ENCODE measurements at places on chromosomes 3 and 15.

DNA sequence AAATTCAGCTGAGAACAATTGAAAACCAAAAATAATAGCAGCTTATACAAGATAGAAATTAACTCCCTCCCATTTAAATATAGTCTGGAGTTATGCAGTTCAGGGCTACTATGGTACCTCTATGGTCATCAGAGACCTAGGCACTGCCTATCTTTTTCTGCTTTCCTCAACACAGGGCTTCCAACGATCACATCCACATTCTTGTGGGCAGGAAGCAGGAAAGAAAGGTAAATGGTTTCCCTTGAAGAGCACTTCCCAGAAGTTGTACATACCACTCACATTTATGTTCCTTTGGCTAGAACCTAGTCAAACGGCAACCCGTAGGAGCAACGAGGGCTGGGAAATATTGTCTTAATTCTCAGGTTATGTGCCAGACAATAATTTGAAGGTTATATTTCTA, 197.7 kb upstream of the PRICKLE2 start:
- no peak for DNase-seq

- no peak for DNase-seq
Measured at GRCh38 chr15:70632491-70633102, 130.8 kb downstream of the UACA start.

GRCh38 chr15:91884606-91885005, 31.1 kb downstream of the SLCO3A1 start:
- no peak for DNase-seq

- no peak for DNase-seq
Measured at GRCh38 chr15:80461356-80462095, 57.3 kb downstream of the ARNT2 start.

GRCh38 chr15:83065431-83065830, 1.6 kb downstream of the BTBD1 start:
- no peak for DNase-seq
